ENCODE measurements at places on chromosomes 3 and 15.

DNA sequence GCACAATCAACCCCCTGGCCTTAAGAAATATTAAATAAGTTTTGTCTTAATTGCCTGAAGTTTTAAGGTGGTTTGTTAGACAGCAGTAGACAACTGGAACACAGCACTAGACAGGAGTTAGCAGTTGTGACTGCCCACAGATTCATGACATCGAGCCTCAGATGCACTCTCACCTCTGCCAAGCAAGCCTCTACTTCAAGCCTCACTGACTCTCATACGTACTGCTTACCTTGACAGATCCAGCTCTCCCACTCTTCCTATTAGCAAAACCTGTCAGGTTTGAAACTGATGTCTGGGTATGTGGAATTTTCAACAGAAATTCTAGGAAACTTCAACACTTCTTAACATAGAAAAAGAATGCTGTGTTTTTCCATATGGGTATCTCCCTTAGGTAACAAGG lies 382.9 kb upstream of the DPH6 start:
- DNase-seq = no peak

GRCh38 chr15:69727121-69727924 lies 274.7 kb downstream of the RPLP1 start:
- DNase-seq = no peak

- no peak for DNase-seq
Measured at GRCh38 chr3:104941785-104942184, 424.9 kb upstream of the ALCAM start.

GRCh38 chr3:183296944-183297343 lies 43.9 kb downstream of the B3GNT5 start:
- DNase-seq = no peak

DNA sequence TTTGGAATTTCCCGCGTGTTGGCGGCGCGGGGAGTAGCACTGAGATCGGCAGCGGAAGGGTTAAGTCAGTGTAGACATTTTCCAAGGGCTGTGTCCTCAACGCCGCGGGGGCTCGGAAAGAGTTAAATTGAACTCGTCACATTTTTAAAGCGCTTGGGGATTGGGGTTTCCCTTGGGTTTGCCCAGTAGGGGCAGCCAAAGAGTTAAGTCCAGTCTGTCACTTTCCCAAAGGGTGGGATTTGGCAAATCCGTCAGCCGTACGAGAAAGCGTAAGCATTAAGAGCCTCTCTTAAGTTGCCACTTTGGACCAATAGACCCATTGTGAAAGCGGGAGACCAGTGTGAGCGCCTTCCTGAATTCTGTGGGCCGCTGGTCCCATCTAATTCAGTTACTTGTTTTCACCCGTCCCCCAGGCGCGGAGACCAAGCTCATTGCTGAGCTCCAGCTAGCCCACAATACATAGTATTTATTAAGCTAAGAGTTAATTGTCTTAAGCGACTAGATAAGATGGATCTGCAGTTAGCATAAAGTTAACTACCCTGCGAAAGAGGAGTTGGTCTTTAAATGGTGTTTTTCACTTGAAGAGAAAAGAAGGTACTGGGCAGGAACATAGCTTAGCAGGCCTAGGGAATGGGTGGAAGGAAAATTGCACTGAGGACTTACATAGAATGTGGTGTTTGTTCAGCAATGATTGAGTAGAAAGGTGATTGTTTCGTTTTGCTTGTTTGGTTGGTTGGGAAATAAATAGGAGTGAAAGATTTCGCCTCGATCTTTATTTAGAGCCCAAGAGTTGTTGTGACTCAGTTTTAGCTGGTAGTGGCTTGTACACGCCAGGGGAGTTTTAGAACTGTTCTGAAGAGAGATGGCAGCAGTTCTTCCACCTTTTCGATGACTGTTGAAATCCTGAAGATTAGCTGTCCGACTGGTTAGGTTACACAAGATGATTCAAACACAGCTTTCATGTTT lies 932 bp downstream of the ARL8B start:
- no peak for DNase-seq

- no peak for DNase-seq
Measured at GRCh38 chr3:49471856-49472495, 1.9 kb downstream of the DAG1 start.

- DNase-seq = no peak
Measured at GRCh38 chr15:48929661-48930060, 34.1 kb downstream of the SHC4 start.

- DNase-seq = no peak
Measured at GRCh38 chr3:114974387-114974786, 172.7 kb downstream of the ZBTB20 start.

DNA sequence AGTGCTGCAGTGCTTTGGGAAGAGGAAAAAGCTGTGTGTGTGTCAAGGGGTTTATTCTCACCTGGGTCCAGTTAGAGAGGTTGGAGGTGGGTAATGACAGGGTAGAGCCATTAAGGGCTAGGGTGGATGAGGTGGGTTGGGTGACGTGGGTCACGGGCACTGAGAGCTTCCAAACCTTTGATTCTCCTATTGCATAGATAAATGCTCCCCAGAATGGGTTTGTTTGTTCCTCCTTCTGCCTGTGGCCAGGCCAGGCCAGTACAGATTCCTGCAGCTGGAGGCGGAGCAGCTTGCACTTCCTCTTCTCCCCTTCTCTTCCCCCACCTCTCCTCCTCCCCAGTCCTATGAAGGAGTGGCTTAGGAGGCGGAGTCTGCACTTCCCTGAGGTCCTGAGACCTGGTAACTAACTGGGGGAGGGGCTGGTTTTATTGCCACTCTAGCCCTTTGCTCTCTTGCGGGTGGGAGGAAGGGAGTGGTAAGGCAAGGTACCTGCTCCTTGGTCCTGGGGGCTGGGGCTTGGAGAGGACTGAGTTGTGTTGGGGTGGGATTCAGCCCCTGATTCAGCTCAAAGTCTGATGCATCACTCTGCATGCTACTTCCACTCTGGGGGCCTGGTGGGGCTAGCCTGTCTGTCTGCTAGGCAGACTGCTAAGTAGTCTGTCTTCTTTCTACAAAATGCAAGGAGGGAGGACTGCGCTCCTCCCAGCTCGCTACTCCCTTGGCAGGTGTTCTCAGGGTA lies 3.5 kb downstream of the SPINT1 start:
- DNase-seq = no peak

GRCh38 chr3:62187022-62187431 lies 186.3 kb downstream of the FEZF2 start:
- no peak for DNase-seq

GRCh38 chr3:49554633-49555265 lies 472 bp downstream of the BSN start:
- DNase-seq = no peak

- no peak for DNase-seq
Measured at GRCh38 chr3:80994767-80995166, 766.7 kb downstream of the GBE1 start.

Data from RWPE2 (cell line).